ENCODE measurements at places on chromosomes 1 and 21.

DNA sequence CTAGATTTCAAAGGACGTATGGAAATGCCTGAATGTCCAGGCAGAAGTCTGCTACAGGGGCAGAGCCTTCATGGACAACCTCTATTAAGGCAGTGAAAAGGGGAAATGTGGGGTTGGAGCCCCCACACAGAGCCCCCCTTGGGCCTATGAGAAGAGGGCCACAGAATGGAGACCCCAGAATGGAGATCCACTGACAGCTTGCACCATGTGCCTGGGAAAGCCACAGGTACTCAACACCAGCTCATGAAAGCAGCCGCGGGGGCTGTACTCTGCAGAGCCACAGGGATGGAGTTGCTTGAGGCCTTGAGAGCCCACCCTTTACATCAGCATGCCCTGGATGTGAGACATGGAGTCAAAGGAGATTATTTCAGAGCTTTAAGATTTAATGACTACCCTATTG lies 108.7 kb downstream of the DMRTB1 start:
- DNase-seq, result no peak

GRCh38 chr1:216560527-216560926 lies 137.3 kb upstream of the USH2A start:
- no peak for DNase-seq

DNA sequence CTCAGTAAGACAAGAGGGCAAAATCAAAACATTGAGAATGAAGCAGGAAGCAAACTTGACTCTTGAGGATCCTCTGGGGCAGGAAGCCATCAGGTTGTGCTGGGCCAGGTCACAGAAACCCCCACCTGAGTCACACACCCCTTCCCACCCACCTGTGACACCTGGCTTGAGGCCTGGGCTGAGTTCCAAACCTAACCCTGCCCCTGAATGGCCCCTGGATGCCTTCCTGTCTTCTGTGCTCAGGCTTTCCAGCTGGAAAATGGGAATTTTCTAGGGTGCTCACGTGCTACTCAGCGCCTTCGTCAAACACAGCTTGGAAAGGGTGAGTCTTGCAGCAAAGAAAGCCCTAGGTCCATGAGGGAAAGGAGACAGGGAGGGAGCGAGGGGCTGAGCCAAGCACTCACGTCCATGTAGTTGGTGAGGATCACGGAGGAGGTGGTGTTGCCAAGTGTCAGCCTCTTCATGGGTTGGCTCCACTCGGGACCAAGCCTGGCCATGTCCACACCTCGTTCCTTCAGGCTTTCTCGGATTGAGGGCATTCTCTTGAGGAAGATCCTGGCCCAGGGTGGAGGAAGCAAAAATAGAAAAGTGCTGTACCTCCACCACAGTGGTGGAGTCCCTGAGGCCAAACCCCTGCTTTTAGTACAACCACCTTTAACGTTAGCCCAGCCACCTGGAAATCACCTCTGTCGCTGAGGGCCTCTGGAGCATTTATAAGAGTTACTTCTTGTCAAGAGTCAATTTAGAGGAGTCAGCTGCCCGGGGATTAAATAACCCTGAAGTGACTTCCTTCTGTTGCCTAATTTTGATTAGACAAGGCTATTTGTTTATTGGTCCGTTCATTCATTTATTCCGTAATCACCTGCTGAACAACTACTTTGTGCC lies 4.3 kb downstream of the REN start:
- no peak for DNase-seq

DNA sequence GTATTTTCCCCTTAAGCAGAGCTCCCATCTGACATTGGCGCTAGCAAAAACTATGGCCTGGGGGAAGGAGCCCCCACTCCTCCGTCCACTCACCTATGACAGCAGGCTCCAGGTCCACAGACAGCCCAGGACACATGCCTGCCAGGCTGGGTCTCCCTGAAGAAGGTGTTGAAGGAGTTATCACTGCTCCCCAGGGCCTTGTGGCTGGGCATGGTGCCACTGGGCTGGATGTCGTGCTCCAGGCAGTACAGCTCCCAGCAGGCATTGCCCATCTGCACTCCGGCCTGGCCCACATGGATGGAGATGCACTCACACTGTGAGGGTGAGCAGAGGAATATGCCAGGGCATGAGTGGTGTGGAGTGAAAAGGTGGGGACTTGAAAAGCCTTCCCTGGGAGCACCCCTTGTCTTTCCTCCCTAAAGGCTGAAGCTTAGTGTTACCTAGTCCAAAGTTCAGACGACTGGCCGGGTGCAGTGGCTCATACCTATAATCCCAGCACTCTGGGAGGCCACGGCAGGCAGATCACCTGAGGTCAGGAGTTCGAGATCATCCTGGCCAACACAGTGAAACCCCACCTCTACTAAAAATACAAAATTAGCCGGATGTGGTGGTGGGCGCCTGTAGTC lies 30.0 kb downstream of the RABIF start:
- DNase-seq, result no peak

DNA sequence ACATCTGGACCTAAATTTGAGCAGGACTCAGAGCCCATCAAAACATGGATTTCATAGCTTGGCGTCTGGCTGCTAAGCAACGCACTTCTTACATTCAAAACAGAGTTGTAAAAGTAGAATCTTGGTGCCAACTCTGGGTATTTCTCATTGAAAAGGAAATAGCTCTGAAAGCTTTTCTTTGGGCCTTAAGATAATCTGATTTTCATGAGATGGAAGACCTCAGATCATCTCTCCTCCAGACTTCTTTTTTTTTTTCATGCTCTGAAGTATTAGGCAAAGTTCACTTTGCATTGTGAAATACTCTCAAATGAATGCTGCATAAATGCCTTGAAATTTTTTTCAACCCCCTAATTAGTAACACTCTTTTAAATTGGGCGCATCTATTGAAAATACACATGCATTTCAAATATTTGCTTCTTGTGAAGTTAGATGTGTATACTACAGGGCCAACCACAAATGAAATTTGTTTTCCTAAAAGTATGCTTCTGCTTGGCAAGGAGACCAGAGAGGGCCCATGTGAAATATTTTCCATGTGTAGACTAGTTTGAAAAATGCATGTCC lies 4.2 kb downstream of the ADAMTS5 start:
- DNase-seq, result no peak

GRCh38 chr1:200179126-200179780 lies 151.7 kb downstream of the NR5A2 start:
- no peak for DNase-seq

DNA sequence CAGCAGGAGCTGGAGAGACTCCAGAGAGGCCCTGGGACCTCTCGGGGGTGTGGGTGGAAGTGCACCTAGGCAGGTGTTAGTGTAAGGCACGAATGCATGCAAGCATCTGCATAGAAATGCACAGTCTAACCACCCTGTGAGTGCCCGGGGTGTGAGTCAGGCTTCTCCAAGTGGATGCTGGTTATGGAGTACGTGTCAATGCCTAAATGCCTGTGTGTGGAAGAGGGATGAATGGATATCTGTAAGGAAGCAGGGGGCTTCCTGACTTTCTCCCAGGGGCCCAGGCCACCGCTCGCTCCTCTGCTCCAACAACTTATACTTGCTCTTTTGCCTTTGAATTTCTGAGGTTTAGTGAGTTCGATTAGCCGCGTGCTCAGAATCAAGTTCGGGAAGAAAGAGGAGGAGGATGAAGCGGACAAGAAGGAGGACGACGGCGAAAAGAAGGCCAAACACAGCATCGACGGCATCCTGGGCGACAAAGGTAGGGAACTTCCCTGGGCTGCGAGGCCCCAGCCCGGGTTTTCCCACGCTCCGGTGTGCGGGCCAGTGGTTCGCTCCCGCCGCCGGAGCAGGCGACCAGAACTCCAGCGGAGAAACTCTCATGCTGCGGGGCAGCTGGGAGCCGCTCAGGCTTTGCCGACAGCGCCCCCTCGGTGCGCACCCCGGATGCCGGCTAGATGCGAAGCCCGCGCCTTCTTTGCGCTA lies 5.4 kb downstream of the PAX7 start:
- DNase-seq, result no peak

DNA sequence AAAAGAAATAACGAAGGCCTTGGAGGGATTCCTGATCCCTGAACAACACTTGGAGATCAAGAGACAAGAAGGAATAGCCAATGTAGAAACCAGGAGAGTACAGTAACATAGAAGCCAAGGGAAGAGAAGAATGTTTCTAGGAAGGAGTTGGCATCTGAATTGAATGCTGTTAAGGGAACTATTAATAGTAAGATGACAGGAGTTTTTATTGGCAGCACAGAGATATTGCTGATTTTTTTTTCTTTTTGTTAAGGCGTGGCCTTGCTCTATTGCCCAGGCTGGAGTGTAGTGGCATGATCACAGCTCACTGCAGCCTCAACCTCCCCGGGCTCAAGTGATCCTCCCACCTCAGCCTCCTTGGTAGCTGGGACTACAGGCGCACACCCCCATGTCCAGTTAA lies 9.6 kb upstream of the SFT2D2 start:
- DNase-seq, result no peak

GRCh38 chr1:59186656-59187055 lies 110.2 kb upstream of the FGGY start:
- no peak for DNase-seq

DNA sequence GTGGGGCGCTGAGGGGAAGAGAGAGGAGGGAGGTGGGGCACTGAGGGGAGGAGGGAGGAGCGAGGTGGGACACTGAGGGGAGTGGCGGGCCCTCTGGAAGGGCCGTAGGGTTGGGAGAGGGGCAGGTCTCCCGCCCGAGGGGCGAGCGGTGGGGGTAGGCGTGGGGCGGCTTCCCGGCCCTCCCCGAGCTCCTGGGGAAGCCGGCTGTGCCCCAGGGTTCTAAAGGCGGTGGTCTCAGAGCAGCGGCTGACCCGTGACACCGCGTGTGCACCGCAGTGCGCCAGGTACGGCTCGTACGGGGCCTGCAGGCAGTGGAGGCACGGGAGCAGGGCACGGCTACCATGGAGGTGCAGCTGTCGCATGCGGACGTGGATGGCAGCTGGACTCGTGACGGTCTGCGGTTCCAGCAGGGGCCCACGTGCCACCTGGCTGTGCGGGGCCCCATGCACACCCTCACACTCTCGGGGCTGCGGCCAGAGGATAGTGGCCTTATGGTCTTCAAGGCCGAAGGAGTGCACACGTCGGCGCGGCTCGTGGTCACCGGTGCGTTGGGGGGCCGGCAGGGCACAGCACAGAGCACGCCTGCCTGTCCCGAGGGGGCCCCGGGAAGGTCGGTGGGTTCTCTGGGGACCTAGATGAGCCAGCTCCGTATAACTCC lies 68.5 kb downstream of the OBSCN start:
- DNase-seq, result no peak

GRCh38 chr21:21971384-21971783 lies 973.2 kb downstream of the NCAM2 start:
- DNase-seq, result no peak

DNA sequence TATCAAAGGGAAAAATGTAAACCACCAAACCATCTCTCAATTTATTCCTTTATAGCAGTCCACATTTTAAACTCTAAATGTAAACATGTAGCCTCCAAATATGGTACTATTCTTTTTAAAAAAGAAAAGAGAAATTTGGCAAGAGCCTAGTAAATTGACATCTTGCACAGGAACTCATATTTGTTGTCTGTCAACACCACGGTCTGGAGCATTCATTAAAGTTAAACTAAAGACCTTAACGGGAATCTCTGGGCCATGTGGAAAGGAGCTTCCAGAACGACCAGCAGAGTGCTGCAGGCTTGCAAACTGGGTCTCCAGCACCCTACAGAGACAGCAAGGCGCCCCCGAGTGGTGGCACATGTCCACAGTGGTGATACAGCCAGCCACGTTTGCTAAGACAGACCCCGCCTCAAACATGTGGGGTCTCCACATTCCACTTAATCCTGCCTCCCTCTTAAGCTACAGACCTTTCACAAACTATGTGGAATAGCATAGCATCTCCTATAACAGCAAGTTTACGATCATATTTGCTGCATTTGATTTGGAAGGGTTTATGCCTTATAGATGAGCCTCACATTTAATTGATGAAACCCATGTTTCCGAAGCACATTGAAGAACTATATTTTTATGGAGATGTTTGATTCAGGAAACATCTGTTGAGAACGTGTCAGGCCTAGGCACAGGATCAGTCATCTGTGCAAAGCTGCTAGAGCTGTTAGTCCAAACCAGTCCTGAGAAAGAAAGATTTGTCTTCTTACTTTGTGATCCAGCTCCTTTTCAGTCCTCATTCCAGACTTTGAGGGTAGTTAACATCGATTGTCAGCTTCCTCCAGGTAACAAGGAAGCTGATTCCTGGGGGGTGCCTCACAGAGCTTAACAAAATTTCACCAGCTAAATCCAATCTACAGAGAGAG lies 96.4 kb upstream of the BACE2 start:
- DNase-seq, result no peak

- DNase-seq, result no peak
Observed at GRCh38 chr21:42075686-42076471, 4.8 kb downstream of the UMODL1 start.

DNA sequence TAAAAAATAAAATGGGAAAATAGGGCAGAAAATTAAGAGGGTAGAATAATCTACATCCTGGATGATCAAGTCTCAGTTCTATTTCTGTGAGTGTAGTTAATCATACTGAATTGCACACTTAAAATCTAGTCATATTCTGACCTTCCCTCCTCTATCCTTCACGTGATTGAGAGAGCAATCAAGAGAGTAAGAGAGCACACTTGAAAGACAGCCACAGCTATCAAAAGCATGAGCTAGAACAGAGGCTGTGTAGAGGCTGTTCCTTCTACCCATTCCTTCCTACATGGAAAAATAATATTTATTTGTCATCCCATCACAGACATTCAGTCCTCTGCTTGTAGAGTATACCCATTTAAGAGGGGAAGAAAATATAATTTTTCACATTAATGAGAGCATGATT lies 52.4 kb downstream of the PHC2 start:
- no peak for DNase-seq

- DNase-seq, result no peak
Observed at GRCh38 chr1:24501371-24502064, 1.1 kb upstream of the RCAN3 start.

GRCh38 chr1:220300442-220301121 lies 28.3 kb upstream of the RAB3GAP2 start:
- DNase-seq, result no peak

DNA sequence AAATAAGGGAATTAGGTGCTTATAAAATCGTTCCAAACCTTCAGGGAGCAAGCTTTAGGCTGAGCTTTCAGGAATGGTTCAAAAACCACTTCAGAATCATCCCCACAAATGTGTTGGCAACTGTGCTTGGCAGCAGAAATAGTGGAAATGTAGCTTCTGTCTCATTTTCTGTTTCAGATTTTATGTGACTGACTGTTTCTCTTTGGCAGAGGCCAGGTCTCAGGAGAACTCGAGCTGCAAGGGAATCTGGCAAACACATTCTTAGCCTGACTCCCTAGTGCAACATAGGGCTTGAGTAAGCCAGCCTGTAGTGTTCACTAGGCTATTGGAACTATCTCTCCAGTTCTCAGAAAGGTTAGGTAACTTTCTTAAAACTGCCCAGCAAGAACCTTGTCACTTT lies 128.6 kb downstream of the PLA2G4A start:
- DNase-seq, result no peak

GRCh38 chr1:226029093-226029496 lies 30.0 kb upstream of the SDE2 start:
- no peak for DNase-seq

- DNase-seq, result no peak
Observed at GRCh38 chr1:66652556-66652955, 99.7 kb upstream of the DYNLT5 start.

Measured in stimulated activated CD4-positive, alpha-beta T cell treated with anti-CD3 and anti-CD28 coated beads, Interleukin-1b, Interleukin-23, amount 100 ng/mL, for 4 hours (primary cell).